BE2C (cell line): ENCODE measurements at places on chromosomes 6 and 20.

DNA sequence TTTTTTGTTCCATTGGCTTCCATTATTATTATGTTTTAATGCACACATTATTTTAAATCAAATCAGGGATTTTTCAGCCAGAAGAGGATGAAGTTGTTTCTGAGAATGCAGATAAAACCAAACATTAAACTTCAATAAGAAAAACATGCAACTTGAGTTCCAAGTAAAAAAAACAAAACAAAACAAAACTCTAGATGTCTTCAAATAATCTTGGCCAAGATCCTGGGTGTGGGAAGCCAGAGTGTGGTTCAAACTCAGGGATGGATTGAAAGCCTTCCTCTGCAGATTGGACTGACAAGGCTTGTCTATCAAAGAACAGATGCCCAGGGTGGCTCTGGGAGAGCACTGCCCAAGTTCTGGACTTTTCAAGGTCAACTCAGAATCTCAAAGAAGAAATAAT lies 134.1 kb downstream of the LCA5 start:
- no peak for DNase-seq

DNA sequence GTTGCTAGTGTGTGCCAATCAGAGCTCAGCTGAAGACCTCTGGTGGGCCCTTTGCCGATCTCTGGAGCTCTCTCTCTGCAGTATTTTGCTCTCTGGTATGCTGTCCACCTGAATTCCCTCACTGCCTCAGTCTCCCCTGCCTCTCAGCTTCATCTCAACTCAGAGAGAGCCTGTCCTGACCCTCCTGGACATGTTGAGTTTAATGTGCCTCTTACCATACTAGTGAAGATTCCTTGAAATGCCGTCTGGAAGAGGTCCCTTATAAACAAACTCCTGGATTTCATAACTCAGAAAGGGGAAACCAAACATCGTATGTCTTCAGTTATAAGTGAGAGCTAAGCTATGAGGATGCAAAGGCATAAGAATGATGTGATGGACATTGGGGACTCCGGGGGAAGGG lies 231.1 kb upstream of the ZNF217 start:
- no peak for DNase-seq

GRCh38 chr6:131823276-131823902 lies 15.6 kb downstream of the ENPP1 start:
- no peak for DNase-seq

- no peak for DNase-seq
These were observed 93.9 kb upstream of the CITED2 start for GRCh38 chr6:139468178-139468819.

GRCh38 chr6:31952140-31952805 lies 6.4 kb downstream of the CFB start:
- peak; percentile 68 for DNase-seq

GRCh38 chr20:37071481-37071911 lies 24.3 kb downstream of the RBL1 start:
- DNase-seq: no peak

DNA sequence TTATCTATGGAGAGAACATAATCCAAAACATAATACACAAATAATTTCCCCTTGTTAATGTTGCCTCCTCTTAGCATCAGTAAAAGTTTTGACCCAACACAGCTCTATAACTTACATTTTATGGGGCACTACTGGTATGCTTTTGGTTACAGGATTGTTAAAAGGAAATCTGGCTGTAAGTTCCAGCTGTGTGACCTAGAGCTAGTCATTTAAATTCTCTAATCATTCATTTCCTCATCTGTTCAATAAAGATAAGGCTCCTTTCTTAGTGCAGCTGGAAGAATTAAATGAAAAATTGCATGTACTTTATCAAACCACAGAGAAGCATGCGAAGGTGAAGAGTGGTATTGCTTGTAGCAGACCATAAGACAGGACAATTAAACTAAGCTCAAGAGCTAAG lies 4.6 kb downstream of the SLC17A2 start:
- no peak for DNase-seq

GRCh38 chr20:55656231-55656775 lies 349.0 kb downstream of the CBLN4 start:
- DNase-seq: no peak

DNA sequence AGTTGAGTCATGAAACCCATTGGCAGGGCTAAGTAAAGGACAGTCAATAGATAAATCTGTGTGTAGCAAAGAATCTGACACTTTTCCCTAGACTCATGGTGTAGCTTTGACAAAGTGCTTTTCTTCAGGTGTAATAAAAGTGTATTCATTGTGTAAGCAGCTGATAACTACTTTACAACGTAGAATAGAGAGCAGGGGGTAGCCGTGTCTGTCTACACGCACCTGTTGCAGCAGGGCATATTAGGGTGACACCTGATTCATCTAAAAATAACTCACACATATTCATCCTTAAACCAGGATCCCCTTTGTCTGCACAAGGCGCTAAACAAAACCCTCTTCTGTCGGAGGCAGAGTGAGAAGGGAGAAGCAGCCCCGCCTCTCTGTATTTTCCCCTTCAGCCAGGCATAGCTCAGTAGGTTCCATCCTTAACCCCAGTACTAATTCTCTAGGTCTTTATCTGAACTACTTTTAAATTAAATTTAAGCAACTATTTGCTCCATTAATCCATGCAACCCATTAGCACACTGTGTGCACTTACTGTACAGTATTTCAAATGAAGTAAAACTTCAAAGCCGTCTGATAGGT lies 306.7 kb upstream of the SASH1 start:
- DNase-seq: no peak
